Stomach (tissue), 19 donors: ENCODE measurements at places on chromosomes 7 and 10. TPM values are rescaled to one million over a fixed set of nuclear protein-coding genes. Genes with fewer than 3 reads are reported as not detected.

- H3K27me3 ChIP-seq: no peaks in the 10 kb centered on the region
- no peak overlapping the region for H3K27ac ChIP-seq
- H3K36me3 ChIP-seq: no peaks in the 10 kb centered on the region
- DNase-seq: peak; percentile 79
- peaks cover 6% of the 10 kb centered on the region for H3K4me1 ChIP-seq
These were observed 18.7 kb downstream of the MPP7 start for GRCh38 chr10:28284126-28284525.

DNA sequence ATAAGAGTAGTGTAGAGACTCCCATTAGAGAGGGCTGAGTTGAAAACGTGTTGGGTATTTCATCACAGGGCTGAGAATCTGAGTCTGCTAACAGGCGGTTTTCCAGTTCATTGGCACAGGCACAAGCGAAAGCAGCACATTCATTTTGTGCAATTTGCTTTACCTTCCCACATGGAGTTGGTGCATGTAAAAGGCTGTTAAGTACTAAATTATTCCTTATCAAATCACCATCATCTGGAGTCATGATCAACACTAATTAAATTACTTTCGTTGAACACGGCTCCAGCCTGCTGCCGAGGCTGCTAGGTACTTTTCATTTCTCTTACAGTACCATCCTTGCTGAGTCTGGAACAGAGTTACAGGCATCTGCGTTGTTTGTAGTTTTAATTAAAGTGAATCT, 43.8 kb downstream of the ETV1 start:
- H3K27ac ChIP-seq: no peak overlapping the region
- no peaks in the 10 kb centered on the region for H3K36me3 ChIP-seq
- H3K4me3 ChIP-seq: no peak overlapping the region
- H3K4me1 ChIP-seq: no peaks in the 10 kb centered on the region
- H3K27me3 ChIP-seq: no peaks in the 10 kb centered on the region

DNA sequence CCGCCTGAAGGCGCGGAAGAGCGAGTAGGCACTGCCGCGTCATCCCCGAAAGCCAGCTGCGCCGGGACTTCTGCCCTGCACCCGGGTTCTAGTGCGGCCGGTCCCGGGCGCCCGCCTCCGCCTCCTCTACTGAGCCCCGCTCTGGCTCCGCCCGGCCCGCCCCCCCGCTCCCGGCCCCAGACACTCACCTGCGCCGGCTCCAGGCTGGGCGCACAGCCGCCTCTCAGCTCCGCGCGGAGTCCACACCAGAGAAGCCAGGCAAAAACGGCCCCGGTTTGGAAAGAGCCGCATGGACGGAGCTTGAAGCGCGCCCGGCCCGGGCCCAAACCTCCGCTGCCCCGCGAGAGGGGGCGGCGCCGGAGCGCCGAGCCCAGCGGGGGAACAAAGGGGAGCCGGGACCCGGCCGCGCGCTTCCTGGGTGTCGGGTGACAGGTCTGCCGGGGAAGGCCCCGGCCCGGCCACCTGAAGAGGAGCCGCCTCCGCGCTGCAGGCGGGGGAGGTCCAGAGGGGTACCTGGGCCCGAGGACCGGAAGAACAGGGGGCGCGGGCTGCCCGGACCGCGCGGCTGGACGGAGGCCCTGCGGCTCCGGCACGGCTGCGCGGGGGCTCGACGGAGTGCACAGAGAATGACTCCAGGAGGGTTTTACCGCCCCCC, 168.2 kb downstream of the NRF1 start:
- DNase-seq: peak; percentile 84
- peak overlapping the region; percentile 55 for H3K4me3 ChIP-seq
- H3K27ac ChIP-seq: peak overlapping the region; percentile 69
- peaks cover 42% of the 10 kb centered on the region for H3K27me3 ChIP-seq
- H3K4me1 ChIP-seq: peaks cover 56% of the 10 kb centered on the region

- H3K27ac ChIP-seq: no peak overlapping the region
- DNase-seq: peak; percentile 20
- no peaks in the 10 kb centered on the region for H3K36me3 ChIP-seq
- no peak overlapping the region for H3K4me3 ChIP-seq
- H3K27me3 ChIP-seq: no peaks in the 10 kb centered on the region
These were observed 66.9 kb upstream of the ARHGAP21 start for GRCh38 chr10:24790599-24790998.

DNA sequence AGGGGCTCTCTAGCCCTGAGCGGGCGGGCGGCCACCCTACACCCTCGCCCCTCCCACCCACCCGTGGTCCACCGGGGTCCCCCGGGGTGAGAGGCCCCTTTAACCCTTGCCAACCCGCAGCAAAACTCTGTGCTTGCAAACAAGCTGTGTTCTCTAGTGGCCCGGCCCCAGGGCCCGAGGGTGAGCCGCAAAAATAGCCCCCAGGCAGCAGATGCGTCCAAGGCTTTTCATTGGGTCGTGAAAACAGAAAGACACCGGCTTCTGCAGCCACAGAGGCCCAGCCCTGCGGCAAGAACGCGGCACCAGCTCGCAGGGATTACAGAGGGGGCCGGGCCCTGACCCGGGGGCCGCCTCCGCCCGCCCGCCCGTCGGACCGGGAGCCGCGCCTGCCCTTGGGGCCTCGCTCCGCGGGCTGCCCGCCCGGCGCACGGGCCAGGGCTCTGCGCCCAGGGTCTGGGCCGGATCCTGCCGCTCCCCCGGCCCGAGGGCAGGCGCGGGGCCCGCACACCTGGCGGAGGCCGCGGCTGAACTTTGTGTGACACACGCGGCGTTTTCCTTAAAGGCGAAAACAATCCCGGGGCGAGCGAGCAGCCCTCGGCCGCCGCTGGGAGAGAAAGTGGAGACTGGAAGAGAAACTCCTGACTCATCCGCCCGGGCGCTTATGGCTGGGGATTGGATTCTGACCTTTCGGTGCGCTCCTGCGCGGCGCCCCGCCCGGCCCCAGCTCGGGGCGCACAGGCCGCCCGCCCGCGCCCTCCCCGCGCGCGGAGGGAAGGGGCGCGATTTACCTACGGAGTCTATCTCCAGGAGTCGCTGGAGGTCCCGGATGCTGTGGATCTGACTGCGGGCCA, 2.8 kb downstream of the PDGFA start:
- peaks cover 85% of the 10 kb centered on the region for H3K4me1 ChIP-seq
- H3K4me3 ChIP-seq: peak overlapping the region; percentile 76
- H3K27ac ChIP-seq: peak overlapping the region; percentile 95
- H3K27me3 ChIP-seq: peaks cover 65% of the 10 kb centered on the region

Gene CNPY1
- not detected for total RNA-seq

Gene CUTC
- 18.7 TPM for total RNA-seq
